ENCODE measurements at places on chromosomes 2 and 18.
A peak's percentile ranks its signal among the peaks of the same experiment; 100 is the strongest.

DNA sequence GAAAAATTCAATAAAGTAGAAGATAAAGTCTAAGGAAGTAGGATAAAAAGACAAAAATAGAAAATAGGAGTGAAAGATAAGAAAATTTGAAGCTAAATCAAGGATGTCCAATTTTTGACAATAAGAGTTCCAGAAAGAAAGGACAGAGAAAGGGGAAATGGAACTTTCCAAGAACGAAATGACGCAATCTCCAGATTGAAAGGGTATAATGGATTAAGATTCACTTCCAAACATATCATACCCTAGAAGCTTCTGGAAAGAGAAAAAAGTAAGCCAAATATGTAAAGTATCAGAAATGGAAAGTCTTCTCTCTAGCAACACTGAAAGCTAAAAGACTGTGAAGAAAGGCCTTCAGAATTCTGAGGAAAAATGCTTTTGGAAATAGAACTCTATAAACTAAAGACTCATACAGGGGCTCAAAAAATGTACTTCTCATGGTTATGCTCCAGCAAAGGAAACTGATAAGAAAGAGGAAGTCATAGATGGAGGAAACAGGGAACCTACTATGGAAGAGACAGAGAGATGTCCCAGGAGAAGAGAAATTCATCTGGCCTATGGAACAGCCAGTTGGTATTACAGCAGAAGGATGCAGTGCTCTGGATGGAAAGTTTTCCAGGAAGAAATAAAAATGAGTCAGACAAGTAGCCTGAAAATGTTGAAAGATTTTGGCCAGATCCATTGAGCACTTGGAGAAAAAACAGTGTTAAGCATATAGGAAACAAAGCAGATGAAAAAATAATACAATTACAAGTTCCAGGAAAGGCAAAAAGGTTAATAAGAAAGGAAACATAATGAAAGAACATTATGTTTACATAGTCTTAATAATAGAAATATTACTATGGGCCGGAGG lies 20.1 kb downstream of the CASP8 start:
- DNase-seq, result no peak

DNA sequence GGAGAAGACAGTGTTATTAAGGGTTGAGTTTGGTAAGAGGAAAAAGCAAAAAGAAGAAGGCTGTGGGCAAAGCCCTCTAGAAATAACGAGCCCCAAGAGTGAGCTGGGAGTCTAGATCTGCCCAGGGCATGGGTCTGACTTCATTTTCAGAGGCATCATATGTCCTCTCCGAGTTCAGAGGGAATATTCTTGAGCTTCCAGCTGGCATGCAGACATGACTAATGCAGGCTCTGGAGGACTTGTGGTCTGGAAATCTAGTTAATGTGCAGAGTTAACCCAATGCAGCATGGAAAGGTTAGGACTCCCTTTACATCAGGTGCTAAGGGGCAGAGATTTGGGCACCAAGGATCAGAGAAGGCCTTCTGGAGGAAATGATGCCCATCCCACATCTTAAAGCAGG lies 7.3 kb downstream of the ACMSD start:
- peak; percentile 77 for DNase-seq

DNA sequence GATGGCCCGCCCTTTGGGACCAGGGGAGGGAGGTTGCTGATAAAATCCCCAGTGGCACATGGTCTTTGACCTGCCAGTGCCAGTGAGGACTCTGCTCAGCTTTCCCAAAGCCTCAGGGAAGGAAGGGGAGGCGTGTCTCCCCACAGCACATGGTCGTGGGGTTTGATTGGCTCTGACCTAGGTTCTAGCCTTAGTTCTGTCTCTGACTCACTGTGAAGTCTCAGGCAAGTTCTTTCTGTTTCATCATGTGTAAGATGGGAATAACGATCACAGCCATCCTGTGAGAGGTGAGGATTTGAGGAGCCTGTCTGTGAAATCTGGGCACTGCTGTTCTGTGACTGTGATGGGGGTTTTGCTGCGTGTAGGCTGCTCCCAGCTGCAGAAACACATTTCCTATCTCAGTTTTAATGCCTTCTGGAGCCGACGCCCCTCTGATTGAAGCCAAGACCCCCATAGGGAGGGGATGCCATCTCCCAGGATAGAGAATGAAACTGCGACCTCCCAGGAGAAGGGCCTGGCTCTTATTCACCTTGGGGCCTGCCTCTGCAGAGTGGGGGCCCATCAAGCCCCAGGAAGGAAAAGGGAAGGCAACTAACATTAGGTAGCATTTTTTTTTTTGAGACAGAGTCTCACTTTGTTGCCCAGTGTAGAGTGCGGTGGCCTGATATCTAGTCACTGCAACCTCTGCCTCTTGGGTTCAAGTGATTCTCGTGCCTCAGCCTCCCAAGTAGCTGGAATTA lies 84.0 kb downstream of the DDX1 start:
- no peak for DNase-seq

DNA sequence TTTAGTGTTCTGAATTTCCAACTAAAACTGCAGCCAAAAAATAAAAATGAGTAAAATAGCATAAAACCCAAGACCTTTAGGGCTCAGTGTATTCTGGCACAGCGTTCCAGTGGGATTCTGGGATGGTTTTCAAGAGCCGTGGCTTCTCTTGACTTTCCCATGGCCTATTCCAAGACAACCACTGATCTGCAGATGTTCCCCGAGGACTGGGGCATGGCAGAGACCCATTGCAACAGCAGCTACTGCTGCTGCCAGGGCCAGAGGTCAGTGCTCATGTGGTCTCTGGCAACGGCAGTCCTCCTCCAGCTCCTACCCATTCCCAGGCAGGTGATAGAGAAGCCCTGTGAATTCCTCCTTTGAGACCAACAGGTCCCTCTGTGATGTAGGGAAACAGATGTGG lies 26.8 kb downstream of the TNP1 start:
- no peak for DNase-seq

GRCh38 chr2:224261326-224261725 lies 140.6 kb downstream of the FAM124B start:
- DNase-seq, result peak; percentile 32

GRCh38 chr2:64453770-64454385 lies at the start of gene LGALSL:
Gene LGALSL (plus strand): TSS chr2:64454162. CDS start chr2:64454546, 384 bp downstream.
- peak; percentile 29 for DNase-seq

DNA sequence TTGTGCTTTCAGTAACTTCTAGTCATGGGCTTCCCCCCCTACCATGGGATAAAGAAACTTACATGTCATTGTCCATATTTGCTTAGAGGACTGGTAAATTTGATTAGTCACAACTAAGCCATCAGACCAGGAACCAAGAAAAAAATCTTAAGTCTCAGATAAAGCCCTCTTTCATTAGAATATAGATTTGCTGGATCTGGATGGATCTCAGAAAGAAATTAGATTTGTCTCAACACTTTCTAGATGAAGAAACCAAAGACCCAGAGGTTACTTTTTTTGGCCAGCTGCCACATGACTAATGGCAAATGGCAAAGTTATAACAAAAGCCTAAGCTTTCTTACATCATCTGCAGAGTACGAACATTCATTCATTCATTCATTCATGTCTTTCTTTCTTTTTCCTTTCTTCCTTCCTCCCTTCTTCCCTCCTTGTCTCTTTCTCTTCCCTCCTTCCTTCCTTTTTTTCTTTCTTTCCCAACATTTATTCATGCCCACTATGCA lies 60.2 kb downstream of the CDCA7 start:
- peak; percentile 82 for DNase-seq

GRCh38 chr2:20930928-20931327 lies 108.0 kb upstream of the LDAH start:
- DNase-seq, result peak; percentile 33

- DNase-seq, result peak; percentile 34
Observed at GRCh38 chr2:134167015-134167414, 86.9 kb upstream of the MGAT5 start.

- peak; percentile 97 for DNase-seq
Observed at GRCh38 chr2:66839551-66840320, 404.8 kb downstream of the MEIS1 start.

DNA sequence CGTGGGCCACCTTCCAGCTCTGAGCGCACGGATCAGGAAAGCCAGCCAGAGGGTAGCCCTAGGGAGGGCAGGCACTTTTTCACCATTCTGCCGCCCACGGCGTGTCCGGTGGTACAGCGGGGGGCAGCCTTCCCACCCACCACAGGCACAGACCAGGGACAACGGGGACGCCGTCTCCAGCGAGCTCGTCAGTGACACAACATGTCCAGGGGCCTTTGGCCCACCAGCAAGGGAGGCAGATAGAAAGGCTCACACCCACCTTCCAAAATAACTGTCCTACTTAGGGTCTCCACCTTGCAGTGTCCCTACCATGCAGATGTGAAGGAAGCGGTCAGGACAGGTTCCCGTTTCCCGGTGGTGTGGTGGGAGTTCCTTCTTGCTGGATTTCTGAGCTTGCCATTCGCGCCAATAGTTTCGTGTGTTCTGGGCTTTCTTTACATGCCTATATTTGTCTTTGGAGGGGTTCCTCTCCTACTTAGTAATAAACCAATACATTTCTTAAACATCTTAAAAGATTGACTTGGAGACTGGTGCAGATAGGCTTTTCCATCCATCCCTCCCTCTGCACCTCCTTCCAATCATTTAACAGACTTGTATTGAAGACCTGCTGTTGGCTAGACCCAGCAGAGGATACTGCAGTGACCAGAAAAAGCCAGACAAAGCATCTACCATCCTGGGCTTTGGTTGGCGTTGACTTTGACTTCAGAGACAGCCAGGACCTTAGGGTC lies 872 bp downstream of the ASB1 start:
- DNase-seq, result peak; percentile 41

DNA sequence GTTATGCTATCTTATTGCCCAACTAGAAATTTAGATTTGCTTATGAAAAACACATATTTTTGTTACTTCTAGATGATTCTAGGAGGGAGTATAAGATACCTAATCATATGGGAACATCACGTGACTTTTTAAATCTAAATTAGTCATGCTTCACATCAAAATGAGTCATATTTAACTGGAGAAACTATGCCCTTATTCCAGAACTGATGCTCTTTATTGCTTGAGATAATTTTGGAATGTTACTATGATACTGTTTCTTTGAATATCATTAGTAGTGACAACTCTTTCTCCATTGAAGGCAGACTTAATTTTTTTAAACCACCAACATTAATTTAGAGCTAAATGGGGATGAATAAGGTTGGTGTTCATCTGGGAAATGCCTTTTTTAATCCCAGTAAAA lies 19.9 kb upstream of the ELAC1 start:
- peak; percentile 33 for DNase-seq

- DNase-seq, result no peak
Observed at GRCh38 chr2:240275386-240275785, 134.9 kb upstream of the OTOS start.

GRCh38 chr2:26618611-26619010 lies 22.6 kb downstream of the CIB4 start:
- DNase-seq, result no peak

DNA sequence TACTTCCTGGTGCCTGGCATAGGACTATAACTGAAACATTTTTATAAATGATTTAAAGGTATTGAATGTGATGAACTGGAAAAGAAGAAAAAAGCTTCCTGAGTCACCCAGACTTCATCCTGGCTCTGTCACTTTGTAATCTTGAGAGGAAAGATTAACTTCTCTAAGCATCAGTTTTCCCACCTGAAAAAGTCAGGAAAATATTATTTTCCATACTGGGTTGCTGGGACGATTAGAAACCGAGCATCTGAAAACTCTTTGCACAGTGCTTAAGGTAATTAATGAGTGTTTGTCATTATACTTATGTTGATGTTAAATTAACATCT lies 71.8 kb downstream of the FMNL2 start:
- no peak for DNase-seq

GRCh38 chr2:50059462-50059861 lies 905.1 kb upstream of the FSHR start:
- DNase-seq, result no peak

GRCh38 chr2:226050822-226051221 lies 651.3 kb downstream of the NYAP2 start:
- peak; percentile 15 for DNase-seq

- peak; percentile 77 for DNase-seq
Observed at GRCh38 chr2:172623249-172623965, 67.5 kb downstream of the PDK1 start.
